Activated T-cell treated with anti-CD3 and anti-CD28 coated beads, Interleukin-2, amount 50 U/mL, for 1 hour (primary cell): ENCODE measurements at places on chromosomes 12 and 14.

DNA sequence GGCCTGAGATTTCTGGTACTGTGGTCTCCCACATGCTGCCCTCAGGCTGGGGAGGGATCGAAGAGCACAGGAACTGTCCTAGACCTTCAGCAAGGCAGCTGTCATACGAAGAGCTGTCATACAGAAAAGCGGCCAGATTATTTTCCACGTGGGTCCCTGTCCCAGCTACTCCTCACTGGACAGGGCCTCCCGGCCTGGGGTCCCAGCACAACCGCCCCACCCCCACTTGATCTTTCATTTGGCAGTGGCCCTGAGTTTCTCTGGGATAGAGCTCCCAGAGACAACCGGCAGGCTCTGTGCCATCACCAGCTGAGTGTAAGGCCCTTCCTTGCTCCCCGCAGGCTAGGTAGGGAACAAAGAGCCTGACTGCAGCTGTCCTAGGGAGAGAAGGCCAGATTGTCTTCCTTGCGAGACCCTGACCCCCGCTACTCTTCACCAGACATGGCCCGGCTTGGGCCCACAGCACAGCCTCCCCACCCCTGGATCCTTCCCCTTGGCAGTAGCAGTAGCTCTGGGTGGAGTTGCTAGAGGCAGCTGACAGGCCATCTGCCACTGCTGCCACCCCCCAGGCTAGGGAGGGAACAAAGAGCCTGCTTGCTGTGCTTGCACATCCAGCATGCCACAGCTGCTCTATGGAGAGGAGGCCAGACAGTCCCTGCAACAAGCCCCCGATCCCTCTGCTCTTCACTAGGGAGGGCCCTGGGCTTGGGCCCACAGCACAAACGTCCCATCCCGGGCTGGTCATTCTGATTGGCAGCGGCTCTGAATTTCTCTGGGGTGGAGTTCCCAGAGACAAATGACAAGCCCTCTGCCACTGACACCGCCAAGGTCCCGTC lies 3.1 kb upstream of the OR4N2 start:
- DNase-seq: no peak

DNA sequence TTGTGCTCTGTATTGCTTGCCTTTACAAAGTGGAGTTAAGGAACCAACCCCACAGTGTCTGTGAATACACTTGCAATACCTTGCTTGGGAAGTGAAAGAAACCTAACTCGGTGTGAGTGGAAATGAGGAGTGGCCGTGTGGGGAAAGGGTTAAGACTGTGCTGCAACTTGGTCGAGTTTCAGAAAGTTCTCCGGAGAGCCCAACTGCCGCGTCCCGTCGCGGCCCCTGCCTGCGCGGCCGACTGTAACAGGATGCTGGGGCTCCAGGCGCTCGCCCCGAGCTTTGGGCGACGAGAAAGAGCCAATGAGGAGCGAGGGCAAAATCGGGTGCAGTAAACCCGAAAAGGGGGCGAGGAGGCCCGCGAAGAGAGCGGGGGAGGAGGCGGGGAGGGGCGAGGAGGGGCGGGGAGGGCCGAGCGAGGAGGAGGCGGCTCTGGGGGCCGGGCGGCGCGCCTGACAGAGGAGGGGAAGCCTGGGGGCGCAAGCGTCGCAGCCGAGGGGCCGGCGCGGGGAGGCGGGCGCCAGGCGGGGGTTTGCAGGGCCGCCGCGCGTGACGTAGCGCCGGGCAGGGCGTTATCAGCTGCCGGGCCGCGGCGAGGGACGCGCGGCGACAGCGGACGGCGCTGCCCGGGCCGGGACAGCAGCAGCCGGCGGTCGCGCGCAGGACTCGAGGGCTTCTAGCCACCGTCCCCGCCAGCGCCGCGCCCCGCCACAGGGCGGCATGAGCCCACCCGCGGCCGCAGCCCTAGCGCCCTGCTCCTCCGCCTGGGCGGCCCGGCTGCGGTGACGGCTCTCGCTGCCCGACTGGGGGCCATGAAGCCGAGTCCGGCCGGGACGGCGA lies at the start of gene DACT1:
TSS of gene DACT1 (plus strand) at position 572 of the 840 bp plus-strand sequence. CDS start at position 813, 241 bp downstream.
- DNase-seq: peak; percentile 58

DNA sequence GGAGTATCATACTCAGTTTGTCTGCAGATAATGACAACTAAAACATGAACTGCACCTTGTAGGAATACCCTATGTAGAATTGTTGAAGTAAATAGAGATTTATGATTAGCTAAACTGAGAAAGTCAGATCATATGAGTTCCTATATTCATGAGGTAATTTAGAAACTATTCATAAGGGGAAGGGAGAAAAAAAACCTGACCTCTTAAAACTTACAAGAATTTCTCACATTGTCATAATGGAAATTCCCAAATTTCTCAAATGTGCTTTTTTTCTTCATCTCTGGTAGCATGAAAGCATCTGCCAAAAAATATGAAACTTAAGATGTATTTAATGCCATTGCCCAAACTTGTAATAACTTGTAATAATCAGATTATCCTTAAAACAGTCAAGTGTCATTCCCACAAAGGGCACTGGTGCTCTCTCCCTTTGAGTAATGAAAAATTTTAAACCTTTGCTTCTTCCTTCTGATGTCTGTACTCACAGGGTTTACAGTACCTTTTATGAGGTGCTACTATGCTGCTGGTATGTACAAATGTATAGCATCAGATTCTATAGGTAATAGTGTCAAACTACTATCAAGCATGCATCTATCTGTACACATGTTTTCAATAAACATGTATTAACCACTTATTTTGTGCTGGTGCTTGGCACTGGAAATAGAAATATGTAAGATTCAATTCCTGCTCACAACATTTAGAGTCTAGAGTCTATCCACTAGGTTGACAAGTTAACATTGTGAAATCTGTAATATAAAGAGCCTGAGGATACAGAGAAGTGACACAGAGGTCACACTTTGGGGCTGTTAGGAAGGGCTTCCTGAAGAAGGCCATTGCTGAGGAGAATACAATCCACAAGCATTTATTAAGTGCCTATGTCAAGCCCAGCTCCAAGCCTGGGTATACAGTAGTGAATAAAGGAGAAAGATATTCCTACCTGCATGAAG lies 17.4 kb upstream of the DRAM1 start:
- no peak for DNase-seq

GRCh38 chr12:52035190-52035589 lies 16.1 kb upstream of the NR4A1 start:
- DNase-seq: no peak

DNA sequence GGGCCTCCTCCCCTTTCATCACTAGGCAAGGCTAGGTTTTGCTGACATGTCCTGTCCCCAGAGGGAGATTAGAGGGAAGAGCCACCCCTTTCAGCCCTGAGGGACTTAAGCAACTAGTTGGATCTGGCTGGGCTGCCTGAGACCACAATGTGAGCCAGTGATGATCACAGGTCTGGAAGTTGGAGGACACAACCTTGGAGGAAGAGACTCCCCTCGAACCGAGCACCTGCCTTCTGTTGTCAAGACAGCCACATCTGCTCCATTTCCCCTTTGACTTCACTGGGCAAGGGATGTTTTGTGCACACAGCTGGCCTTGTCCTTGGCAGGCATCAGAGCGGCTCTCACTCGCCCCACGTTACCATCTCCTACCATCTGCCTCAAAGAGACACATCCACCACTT lies 31.4 kb downstream of the MVK start:
- no peak for DNase-seq

DNA sequence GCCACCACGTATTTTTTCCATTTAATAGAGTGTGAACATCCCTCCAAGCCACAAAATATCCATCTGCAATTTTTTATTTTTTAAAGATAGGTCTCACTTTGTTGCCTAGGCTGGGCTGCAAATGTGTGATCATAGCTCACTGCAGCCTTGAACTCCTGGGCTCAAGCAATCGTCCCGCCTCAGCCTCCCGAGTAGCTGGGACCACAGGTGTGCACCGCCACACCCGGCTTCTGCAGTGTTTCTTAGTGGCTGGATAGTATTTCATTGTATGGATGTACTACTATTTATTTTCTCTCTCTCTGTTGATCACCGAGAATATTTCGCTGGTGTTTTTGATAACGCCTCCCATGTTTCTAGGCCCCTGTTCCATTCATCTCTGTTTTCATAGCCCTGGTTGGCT lies 17.5 kb downstream of the MLXIP start:
- no peak for DNase-seq

DNA sequence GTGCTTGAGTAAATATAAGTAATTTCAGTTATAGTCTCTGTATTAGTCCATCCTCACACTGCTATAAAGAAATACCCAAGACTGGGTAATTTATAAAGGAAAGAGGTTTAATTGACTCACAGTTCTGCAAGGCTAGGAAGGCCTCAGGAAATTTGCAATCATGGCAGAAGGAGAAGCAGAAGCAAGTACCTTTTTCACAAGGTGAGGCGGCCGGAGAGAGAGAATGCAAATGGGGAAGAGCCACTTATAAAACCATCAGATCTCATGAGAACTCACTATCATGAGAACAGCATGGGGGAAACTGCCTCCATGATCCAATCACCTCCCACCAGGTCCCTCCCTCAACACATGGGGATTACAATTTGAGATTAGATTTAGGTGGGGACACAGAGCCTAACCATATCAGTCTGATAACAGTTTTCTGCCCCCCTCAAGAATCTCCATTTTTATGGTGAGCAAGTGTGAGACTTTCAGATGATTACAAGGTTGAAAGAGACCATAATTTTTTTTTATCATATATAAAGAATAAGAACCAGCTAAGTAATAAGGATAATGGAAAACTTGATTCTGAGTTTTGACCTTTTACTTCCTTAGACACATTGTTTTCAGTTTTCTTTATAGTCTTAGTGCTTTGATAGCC lies 35.6 kb downstream of the LEMD3 start:
- DNase-seq: no peak

GRCh38 chr14:44895716-44896115 lies 66.0 kb downstream of the KLHL28 start:
- DNase-seq: no peak

DNA sequence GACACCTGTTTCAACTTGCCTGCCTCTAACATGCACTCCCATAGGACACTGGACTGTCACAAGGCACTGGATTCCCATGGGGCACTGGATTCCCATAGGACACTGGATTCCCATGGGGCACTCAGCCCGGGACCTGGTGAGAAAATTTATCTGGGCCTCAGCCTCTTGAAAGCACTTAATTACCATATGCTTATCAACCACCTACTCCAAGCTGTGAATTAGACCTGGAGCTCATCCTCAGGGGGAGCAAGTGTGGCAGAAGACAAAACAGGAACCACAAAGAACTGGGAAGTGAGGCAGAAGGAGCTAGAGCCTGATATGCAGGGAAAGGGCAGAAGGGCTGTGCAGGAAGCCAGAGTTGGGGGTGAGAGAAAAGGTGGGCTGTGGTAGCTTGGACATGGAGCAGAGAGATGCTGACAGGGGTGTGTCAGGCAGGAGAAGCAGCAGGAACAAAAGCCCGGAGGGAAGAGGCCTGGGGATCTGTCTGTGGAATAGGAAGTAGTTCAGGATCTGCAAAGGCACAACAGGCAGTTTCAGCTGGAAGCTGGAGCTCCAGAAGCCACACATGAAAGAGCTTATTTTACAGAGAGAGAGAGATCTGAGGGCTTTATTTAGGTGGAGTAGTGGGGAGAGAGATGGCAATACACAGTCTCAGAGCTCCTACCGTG lies 3.1 kb downstream of the KRT82 start:
- DNase-seq: no peak

GRCh38 chr14:103641161-103641560 lies 12.2 kb downstream of the KLC1 start:
- DNase-seq: no peak

GRCh38 chr12:95118788-95119179 lies 45.4 kb upstream of the NR2C1 start:
- DNase-seq: no peak

GRCh38 chr14:47220096-47220495 lies 455.3 kb downstream of the MDGA2 start:
- DNase-seq: no peak

GRCh38 chr12:121443193-121443870 lies 43.4 kb downstream of the RNF34 start:
- DNase-seq: peak; percentile 78

DNA sequence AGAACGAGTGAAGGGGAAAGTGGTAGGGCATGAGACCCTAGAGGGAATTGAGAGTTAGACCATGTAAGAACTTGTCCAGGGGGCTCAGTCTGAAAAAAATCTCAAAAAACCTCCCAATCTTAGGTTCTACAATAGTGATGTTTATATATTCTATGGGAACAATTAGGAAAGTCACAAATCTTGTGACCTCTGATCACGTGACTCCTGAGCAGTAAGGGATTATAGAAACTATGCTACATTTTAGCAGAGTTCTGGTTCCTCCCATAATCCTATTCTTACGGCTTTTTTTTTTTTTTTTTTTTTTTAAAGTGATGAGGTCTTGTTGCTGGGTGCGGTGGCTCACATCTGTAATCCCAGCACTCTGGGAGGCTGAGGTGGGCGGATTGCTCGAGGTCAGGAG lies 5.8 kb downstream of the ADCK1 start:
- DNase-seq: no peak

GRCh38 chr12:6700646-6701051 lies at the start of gene PIANP:
TSS of gene PIANP (minus strand) at chr12:6700815. CDS start at chr12:6698061, 2,754 bp downstream.
- DNase-seq: peak; percentile 65

DNA sequence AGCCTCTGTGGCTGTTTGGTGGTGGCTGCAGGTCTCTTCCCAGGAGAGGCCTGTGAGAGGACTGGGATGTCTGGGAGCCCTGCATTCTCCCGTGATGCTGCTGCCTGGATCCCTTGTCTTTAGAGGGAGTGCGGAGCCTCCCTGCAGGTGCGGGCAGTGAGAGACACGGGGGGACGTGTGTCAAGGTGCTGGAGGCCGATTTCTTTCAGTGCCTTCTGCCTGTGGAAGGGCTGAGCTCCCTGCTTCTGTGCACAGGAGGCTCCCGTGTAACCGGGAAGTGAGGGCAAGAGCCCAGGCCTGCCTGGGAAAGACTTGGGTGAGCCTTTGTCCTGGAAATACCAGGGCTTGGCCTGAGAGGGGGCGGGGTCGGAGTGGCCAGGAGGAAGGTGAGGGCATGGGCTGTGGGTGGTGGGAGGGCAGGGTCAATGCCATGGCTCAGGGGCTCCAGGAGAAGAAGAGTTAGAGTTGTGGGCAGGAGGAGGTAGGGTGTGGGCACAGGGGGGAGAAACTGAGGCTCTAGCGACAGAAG lies 372.2 kb downstream of the TMEM121 start:
- no peak for DNase-seq

DNA sequence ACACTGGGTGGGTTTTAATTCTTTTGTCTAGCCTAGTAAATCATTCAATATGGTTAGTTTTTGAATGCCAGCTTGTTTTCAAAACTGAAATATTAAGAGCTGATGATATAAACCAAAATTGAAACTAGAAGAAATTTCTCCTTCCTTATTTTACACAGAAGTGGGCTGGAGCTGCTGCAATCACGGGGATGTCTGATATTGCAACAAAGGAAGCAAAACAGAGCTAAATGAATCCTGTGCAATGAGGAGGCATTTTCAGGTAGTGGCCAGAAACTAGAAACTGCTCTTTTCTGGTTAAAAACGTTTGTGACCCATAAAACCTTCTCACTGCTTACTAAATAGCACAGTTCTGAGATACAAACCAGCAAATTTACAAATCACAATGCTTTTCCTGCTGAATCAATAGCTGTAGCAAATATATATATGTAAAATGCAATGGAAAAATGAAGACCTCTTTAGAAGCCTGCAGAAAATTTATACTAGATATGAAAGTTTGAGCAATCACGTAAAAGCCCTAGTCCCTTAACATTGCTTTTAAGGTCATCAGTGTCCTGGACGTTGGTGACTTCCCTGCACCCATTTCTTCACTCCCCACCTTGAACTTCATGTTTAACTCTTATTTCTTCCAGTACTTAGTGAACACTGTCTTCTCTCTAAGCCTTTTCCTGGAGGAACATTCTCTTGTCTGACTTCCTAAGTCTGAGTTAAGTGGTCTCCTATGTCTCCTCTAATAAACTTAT lies 15.9 kb upstream of the LRRK2 start:
- no peak for DNase-seq

- no peak for DNase-seq
Observed at GRCh38 chr14:73227812-73228781, 9.2 kb upstream of the PAPLN start.
